ENCODE measurements at places on chromosomes 11 and 22.

DNA sequence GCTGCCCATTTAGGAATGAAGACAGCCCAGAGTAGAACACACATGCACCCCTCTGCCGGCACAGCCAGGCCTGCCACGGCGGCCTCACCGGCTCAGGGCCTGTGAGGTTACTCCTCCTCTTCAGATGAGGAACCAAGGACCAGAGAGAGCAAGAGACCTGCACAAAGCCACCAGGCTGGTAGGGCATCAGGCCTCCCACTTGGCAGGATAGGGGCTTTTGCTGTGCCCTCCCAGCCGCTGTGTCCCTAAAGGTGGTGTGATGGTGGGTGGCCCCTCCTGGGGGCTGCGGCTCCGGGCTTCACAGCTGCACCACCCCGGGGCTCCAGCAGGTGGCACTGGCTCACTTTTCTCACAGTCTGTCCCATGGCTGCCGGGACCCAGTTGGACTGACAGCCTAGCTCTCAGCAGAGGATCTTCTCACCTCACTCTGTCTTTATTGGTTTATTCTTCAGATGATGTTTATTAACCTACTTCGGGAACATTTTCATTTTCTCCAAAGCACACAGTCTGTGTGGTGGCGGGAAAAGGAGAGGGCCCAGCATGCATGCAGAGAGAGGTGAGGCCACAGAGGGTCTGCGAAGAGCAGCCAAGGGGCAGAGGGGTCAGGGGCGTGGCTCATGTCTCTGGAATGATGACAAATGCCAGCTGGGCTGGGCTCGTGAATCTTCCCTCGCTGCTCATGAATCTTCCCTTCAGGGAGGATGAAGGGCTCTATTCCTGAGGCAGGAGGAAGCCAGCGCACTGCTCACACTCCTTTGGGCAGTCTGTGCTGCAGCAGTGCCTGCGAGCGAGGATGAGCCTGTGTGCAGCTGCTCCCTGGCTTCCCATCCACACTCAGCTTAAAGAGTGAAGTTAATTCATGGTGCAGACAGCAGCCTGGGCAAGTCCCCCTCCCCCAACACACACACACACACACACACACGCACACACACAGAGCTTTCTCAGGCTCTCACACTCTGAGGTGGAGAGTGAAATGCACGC, 101.1 kb upstream of the PITPNB start:
- DNase-seq: peak; percentile 50

DNA sequence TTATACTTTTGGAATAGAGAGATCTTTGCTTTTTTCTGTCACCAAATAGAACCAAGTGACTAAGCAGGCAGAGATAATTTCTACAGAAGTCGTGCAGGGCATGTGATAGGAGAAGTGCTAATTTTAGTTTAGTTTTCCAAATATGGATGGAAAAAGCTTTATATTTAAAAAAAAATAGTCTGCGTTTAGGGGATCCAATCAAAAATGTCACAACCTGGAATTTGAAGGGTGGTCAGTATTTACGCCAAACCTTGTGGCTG, 165.7 kb downstream of the LDLRAD3 start:
- no peak for DNase-seq

GRCh38 chr11:132993991-132994502, 538.3 kb downstream of the OPCML start:
- no peak for DNase-seq

GRCh38 chr11:35354644-35355043, 64.7 kb downstream of the SLC1A2 start:
- no peak for DNase-seq

DNA sequence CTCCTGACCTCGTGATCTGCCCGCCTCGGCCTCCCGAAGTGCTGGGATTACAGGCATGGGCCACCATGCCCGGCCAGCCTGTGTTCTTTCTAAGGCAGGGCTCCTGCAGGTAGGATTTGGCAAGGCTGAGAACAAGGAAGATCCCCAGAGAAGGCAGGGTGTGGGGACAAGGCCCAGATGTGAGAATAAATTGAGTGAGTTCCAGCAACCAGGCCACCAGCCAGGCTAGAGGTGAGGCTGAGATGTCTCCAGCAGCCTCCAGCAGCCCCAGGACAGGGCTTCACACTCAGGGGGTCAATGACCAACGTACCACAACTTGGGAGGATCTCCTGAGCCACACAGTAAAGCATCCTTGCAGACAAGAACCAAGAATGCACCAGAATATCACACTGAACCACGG, 75.1 kb downstream of the BUD13 start:
- no peak for DNase-seq

- DNase-seq: peak; percentile 71
Measured at GRCh38 chr22:23894710-23895598, 771 bp downstream of the MIF start.

DNA sequence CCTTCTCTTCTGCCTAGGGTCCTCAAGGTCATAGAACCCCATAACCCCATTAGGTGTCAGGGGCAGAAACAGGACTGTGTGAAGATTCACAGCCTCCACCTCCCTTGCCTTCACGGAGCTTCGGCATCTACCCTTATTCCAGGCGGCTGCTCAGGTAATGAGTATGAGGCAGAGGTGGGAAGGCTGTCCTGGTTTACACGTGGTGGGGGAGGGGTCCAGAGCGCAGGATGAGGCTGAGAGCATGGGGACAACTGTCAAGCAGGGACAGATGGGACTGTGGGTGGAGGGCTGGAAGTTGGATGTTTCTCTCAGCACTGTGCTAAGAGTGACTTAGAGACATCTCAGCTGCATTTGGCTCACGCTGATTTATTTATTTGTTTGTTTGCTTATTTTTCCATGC, 4.3 kb upstream of the RAD9A start:
- DNase-seq: no peak

DNA sequence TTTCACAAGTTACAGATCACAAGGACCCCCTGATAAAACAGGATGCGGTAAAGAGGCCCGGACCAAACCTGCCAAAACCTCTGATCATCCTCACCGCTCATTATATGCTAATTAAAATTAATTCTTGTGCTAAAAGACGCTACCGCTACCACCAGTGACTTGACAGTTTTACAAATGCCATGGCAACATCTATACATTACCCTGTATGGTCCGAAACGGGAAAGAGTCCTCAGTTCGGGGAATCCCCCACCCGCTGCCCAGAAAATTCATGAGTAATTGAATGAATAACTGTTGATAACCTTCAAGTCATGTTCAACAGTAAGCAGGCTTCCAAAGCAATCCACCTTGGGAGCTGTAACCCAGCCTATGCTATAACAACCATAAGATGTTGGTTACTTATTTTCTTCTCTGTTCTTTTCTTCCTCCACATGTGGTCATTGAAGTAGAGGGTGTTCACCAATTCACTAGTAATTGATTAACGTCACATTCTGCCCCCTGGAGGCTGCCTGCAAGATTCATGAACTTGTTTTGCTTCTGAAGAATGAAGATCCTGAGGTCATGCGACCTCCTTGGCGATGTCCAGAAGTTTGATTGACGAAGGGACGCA, 20.6 kb downstream of the APOBEC3H start:
- DNase-seq: peak; percentile 95

GRCh38 chr11:66867425-66868040, 10.7 kb downstream of the LRFN4 start:
- no peak for DNase-seq

- DNase-seq: no peak
Measured at GRCh38 chr11:27281276-27281675, 81.7 kb downstream of the CCDC34 start.

DNA sequence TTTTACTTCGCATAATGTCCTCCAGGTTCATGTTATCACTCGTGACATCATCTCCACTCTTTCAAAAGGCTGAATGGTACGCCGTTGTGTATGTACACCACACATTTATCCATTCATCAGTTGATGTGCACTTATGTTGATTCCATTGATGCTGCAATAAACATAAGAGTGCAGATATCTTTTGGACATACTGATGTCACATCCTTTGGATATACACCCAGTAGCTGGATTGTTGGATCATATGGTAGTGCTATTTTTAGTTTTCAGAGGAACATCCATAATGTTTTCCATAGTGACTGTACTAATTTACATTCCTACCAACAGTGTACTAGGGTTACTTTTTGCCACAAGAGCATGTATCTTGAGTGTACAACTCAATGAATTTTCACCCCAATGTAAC, 25.0 kb upstream of the NELL1 start:
- DNase-seq: no peak

- no peak for DNase-seq
Measured at GRCh38 chr22:43399338-43399979, 12.4 kb upstream of the MPPED1 start.

GRCh38 chr11:116461789-116462188, 311.0 kb downstream of the BUD13 start:
- DNase-seq: no peak

GRCh38 chr22:26235792-26236487, 66.7 kb downstream of the SEZ6L start:
- no peak for DNase-seq

DNA sequence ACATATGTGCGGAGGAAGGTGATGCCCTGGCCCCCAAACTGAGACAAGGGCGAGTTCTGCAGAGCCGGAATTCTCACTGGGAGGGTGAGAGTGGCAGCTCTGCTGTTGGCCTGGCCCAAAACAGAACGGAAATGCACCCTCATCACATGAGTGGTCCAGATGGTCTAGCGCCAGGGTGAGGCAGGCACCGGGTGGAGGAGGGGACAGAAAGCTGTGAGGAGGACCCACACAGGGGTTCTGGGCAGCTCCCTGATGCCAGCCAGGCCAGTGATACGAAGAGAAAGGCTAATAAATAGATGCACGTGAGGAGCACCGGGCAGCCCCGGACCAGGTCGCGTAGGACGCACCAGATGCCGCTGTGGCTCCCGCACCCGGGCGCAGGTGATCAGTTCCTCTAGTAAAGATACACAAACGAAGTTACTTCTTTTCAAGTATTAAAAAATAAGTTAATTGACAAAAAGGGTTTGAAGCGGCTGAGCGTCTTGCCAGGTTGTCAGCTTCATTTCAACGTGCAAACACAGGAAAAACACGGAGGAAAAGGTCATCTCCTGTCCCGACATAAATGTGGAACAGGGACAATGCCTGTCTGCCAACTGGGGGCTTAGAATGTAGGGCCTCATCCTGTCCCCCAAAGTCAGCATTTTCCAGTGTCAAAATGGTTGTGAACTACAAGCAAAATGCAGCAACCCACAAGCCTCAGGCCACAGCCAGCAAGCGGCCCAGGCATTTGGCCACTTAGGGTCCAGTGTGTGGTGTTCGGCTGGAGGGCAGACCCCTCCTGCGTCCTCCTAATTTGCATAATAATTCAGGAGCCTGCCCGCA, 15.3 kb upstream of the BID start:
- no peak for DNase-seq

- DNase-seq: no peak
Measured at GRCh38 chr11:15473954-15474837, 359.5 kb downstream of the INSC start.

DNA sequence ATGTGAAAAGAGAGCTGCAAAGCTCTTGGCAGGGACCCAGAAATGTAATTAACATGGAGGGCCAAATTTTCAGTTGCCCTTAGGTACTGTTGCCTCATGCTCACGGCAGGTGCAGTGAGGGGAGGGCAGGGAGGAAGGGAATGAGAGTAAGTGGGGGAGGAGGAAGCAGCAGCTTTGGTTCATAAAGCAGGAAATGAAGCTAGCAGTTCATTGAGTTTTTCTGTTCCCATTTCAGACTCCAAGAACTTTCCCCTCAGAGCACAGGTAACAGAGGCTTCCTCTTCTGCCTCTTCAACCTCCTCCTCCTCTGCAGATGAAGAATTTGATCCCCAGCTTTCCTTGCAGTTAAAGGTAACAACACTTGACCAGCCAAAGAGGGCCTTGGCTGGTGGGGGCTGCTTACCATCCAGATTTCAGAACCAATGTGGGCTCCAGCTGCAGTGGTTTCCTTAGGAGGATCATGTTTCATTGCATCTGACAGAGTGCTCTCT, 57.9 kb upstream of the PARVA start:
- DNase-seq: no peak

- no peak for DNase-seq
Measured at GRCh38 chr11:14132312-14132711, 169.8 kb downstream of the SPON1 start.

DNA sequence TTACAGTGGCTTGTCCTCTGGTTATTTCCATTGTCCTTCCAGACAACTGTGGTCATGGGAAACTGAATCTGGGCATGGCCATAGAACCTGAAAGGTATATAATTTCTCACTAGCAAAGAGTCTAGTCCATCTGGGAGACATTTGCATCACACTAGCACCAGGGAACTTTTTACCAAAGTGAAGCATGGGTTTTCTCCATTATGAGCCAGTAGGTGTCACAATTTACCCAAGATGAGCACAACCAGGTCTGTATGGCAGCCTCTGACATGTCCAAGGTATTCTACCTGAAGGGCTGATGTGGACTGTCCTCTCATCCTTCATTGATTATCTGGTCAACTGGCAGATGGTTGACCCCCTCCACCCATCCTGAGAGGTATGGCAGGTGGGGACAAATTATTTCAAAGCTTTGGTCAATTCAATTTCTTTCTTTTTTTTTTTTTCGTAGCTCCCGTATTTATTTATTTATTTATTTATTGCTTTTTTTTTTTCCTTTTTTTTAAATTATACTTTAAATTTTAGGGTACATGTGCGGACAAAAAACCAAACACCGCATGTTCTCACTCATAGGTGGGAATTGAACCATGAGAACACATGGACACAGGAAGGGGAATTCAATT, 425.9 kb downstream of the TMEM135 start:
- no peak for DNase-seq

DNA sequence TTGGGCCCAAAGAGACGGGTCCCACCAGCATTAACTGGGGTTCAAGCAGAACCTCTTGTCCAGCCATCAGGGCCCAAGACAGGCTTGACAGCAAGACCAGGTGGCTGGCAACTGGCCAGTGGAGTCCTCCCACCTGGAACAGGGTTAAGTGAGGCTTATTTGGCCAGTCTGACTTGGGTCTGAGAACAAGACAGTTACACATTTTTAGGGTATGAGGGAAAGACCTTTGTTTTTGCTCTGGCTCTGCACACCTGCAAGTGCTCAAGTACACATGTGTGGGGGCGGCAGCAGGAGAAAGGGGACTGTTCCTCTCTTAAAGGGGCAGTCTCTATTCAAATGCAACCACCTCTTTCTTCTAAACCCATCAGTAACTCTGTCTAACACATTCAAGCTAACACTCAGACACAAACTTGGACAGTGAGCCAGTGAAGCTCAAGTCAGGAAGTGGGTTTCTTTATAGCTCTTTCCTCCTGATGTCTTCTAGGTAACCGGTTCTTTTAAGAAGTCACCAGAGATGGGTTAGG, 116.2 kb downstream of the ETS1 start:
- DNase-seq: peak; percentile 76

GRCh38 chr22:50576806-50577696, 1.2 kb downstream of the CPT1B start:
- no peak for DNase-seq

DNA sequence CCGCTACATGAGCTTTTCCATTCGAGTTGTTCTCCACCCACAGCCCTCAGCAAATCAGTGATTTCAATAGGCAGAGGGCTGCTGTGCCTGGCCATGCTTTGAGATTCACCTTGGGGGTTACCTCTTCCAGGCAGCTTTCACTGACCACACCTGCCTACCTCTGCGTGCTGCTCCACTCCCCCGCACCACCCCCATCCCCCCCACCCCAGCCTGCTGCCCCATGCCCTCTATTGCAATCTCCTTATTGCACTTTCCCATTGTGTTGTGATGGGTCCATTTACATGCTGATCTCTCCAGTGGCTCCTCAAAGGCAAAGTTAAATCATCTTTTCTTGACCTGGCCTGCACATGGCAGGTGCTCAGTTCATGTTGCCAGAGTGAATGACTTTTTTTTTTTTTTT, 18.0 kb upstream of the POLA2 start:
- no peak for DNase-seq
